ENCODE measurements at places on chromosomes 5 and 9.

DNA sequence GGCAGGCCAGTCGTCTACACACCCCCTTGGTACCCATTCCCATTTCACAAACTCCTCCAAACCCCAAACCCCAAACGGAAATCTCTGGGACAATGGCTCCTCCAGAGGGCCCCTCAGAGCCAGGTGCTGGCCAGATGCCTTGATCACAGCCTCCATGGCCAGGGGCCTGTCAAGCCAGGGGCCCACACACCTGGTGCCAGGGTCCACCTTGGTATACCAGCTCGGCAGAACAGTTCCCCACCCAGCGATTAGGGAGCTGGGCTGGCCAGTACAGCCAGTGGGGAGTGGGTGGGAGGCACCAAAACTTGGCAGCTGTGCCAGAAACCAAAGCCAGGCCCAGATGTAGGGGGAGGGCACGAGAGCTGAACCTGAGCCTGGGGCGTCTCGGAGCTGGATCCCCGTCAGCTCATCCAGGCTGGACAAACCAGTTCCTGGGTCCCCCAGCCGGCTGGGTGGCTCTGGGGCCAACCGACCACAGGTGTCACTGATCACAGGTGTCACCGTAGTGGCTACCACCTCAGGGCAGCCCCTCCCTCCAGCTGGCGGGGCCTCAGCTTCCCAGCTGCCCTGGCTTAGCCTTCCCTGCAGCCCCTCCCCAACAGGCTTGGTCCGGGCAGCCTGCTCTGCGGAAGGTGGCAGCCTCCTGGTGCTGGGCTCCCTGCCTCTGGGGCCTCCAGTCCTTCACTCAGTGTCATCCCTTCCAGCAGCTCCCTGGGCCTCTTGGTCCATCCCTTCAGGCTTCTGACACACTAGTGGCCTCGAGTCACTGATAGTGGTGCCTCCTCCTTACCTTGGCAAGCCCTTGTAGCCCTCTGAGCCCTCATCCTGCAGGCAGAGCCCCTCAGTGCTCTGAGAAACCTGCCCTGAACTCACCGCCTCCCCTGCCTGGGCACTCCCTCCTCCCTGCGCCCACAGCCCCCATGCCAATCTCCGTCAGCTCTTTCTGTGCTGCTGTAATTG is 6.6 kb upstream of the RMND5B start:
- DNase-seq, result no peak

- no peak for DNase-seq
Observed at GRCh38 chr5:40560474-40561110, 119.1 kb upstream of the PTGER4 start.

- no peak for DNase-seq
Observed at GRCh38 chr5:146877783-146878475, 628 bp downstream of the PPP2R2B start.

- no peak for DNase-seq
Observed at GRCh38 chr9:113668061-113668460, 204.5 kb downstream of the RGS3 start.

- no peak for DNase-seq
Observed at GRCh38 chr5:135444360-135444759, 2.8 kb downstream of the DCANP1 start.

DNA sequence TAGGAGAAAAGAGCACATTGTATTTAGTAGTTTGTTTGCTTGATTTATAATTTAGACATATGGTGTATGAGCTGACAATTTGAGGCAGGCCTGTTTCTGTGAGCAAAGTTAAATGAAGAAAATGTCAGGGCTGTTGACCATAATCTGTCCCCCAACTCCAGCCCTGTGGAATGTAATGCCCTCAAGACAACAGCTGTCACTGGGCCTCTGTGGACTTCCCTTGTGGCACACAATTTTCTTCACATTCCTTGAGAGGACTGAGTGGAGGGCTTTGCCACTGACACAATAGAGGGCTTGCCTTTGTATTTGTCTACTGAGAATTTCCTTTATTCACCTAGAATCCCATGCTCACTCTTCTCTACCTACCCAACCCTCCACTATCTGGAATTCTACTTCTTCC is 141.2 kb upstream of the CD180 start:
- DNase-seq, result no peak

- DNase-seq, result no peak
Observed at GRCh38 chr5:74685979-74686631, 1.1 kb downstream of the HEXB start.

Data from NCI-H2029 treated with DMSO at 0.1 percent for 48 hours (cell line).